ENCODE measurements at places on chromosomes 6 and 20.

DNA sequence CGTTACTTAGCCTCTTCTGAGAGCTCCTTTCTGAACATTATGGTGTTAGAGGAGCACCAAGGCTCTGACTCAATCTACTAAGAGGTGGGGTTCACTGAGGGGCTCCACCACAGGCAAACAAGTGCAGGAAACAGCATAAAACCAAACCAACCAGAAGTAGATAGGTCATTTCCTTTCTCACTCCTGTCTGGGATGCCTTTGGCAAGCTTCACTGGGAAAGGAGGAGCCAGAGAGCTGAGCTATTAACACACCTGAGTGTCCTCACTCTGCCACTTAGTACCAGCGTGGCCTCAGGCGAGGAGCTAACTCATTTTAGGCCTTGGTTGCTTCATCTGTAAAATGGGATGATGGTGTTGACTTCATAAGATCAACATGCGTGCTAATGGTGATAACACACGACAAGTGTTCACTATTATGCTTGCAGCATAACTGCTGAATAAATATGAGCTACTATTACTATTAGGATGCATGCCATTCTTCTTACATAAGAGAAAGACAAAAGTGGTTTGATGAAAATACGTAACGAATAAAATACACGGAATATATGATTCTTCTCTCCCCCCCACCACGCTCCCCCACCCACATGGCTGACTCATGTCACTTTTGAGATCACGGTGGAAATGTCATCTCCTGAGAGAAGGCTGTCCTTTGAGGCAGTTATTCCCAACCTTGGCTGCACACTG, 185.4 kb downstream of the BCAS1 start:
- no peaks in the 10 kb centered on the region for H3K27me3 ChIP-seq
- DNase-seq, result peak; percentile 92
- H3K27ac ChIP-seq, result peak overlapping the region; percentile 73
- no peaks in the 10 kb centered on the region for H3K36me3 ChIP-seq
- peaks cover 42% of the 10 kb centered on the region for H3K4me1 ChIP-seq
- H3K4me3 ChIP-seq, result no peak overlapping the region

DNA sequence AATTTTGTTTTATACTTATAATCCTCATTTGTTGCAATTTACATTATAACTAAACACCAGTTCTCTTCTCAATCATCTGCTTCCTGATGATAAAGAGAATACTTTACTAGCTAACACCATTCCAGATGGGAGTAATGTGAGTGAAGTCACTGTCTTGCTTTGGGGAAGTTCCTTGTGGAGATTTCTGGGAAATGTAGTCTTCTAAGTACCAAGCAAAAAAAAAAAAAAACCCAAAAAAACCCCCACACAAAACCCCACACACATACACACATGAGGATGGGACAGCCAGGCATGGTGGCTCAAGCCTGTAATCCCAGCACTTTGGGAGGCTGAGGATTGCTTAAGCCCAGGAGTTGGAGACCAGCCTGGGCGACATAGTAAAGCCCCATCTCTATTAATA, 2.2 kb upstream of the SNPH start:
- no peak for DNase-seq
- no peaks in the 10 kb centered on the region for H3K36me3 ChIP-seq
- peaks cover 13% of the 10 kb centered on the region for H3K4me1 ChIP-seq
- H3K4me3 ChIP-seq, result no peak overlapping the region
- no peak overlapping the region for H3K27ac ChIP-seq
- peaks cover 4% of the 10 kb centered on the region for H3K27me3 ChIP-seq

DNA sequence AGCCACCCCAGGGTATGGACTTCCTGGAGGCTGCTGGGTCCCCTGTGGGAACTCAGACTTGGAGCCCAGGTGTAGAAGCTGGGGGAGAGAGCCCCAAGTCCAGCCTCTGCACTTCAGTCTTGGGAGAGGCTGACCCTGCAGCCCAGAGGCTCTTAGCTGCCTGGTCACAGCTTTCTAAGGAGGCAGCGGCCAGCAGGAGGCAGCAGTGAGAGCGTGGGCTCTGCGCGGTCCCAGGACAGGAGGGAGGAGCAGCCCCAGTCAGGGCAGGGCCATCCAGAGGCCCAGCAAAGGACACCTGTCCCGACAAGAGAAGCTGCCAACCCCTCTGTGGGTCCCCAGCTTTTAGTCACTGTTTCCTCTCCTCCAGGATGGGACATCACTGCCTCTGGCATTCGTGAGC, 9.4 kb downstream of the TREML2 start:
- H3K27ac ChIP-seq, result no peak overlapping the region
- DNase-seq, result peak; percentile 44
- no peaks in the 10 kb centered on the region for H3K4me1 ChIP-seq
- H3K4me3 ChIP-seq, result no peak overlapping the region

DNA sequence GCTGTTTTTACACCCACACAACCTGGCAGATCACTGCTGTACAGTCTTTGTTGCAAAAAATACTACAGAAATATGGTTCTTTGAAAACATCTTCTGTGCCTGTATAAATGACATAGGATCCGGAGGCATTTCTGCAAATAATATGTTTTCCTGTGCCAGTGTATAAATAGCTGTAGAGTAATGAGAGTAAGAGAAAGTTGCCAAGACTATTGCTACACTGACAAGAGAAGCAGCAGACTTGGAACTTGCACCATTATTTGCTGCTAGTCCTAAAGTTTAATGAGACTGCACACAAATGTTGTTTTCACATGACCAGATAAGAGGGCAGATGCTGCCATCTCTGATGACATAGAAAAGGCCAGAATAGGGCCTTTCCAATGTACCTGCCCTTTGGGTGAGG, 50.0 kb upstream of the DTNBP1 start:
- H3K27ac ChIP-seq, result no peak overlapping the region
- no peaks in the 10 kb centered on the region for H3K36me3 ChIP-seq
- H3K27me3 ChIP-seq, result no peaks in the 10 kb centered on the region

DNA sequence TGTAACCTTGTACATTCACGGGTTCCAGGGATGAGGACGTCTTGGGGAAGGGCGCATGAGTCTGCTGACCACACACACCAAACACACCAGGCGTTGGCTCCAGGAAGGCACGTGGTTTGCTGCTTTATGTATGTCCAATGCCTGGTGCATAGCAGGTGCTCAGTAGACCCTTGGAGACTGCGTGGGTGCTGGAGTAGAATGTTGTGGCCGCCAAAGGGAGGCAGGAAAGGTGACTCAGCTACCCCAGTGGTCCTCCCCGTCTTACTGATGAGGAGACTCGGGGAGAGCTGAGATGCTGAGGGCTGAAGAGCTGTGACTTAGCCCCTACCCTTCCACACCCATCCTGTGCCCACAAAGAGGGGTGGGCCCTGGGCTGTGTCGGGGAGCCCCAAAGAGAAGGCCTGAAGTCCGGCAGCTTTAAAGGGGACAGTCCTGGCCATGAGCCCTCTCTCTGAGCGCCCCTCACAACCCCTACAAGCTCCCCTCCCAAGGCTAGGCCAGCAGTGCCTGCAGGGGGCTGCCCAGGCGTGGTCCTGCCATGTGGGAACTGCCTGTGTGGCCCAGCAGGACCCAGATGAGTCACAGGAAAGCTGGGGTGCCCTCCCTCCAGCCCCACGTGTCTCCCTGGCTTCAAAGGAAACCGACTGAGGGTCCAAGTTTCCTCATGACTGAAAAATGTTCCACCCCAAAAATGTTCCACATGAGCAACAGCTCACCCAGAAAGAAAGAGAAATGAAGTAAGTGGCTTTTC, 28.0 kb upstream of the PTGIS start:
- peaks cover 30% of the 10 kb centered on the region for H3K4me1 ChIP-seq
- no peak for DNase-seq
- no peaks in the 10 kb centered on the region for H3K36me3 ChIP-seq
- no peak overlapping the region for H3K27ac ChIP-seq
